NCI-H1092 treated with DMSO at 0.1 percent for 48 hours (cell line): ENCODE measurements at places on chromosomes 11 and 22.

DNA sequence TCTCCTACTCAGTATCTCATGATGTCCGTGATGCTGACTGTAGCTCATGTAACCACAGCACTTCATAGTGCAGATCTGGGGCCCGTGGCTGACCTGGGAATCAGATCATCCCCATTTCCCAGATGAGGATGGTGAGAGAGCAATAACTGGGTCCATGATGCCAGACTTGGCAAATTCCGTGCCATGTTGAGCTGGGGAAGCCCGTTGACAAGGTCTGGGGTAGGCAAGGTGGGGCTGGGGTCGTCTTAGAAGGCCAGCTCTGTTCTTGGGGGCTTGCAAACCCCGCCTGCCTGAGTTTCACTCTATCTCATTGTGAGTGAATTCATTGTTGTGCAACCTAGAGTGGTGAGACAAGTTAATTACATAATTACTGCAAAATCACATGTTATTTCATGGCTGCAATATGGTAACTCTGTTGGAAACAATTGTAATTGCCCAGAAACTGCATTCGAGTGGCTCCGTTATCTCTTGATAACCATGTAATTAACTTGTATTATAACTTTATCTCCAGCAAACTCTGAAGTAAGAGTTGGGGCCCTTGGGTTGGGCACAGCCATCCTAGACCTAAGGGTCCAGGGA lies 41.7 kb downstream of the LMO1 start:
- no peak for DNase-seq

DNA sequence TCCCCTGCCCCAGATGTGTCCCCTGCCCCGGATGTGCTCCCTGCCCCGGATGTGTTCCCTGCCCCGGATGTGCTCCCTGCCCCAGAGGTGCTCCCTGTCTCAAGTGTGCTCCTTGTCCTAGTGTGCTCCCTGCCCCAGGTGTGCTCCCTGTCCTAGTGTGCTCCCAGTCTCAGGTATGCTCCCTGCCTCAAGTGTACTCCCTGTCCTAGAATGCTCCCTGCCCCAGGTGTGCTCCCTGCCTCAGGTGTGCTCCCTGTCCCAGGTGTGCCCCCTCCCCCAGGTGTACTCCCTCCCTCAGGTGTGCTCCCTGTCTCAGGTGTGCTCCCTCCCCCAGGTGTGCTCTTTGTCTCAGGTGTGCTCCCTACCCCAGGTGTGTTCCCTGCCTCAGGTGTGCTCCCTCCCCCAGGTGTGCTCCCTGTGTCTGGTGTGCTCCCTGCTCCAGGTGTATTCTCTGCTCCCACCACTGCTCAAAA lies 48.7 kb upstream of the RASD2 start:
- DNase-seq, result no peak

DNA sequence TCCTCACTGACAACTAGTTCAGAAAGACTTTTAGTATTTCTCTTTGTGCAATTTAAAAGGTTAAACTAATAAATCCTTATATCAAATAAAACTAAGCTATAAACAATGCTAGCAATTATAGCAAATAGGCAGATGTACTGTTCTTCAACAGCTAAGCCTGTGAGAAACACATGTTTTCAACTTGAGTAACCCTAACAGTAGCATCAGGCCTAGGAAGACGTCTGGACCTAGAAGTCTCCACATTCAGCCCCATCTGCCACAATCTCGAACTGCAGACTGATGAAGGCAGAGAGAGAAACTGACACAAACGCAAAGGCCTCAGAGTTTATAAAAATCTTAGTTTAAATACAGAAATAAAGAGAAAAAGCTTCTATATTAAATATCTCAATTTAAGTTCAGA lies 2.5 kb downstream of the ST13 start:
- DNase-seq, result no peak

DNA sequence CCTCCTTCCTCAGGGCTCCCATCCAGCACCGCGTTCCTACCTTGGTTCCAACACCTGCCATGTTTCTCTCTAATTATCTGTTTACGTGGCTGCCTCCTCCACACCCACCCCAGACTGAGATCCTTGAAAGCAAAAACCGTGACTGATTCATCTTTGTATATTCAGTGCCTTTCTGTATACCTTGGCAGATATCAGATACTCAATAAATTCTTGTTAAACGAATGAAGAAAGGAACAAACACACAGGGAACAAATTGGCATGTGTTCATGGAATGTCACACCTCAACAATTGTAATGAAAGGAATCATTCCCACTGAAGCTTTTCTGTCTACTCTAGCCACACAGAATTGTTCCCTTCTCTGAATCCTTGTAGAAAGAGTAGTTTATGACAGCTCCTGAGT lies 20.4 kb upstream of the LRRC55 start:
- peak; percentile 47 for DNase-seq

- DNase-seq, result no peak
Observed at GRCh38 chr11:116991491-116991890, 106.7 kb downstream of the SIK3 start.

- DNase-seq, result no peak
Observed at GRCh38 chr11:128981254-128981653, 38.6 kb upstream of the TP53AIP1 start.

GRCh38 chr22:23759566-23759965 lies 3.2 kb upstream of the C22orf15 start:
- DNase-seq, result no peak

- no peak for DNase-seq
Observed at GRCh38 chr22:37022483-37023337, 3.2 kb downstream of the MPST start.

DNA sequence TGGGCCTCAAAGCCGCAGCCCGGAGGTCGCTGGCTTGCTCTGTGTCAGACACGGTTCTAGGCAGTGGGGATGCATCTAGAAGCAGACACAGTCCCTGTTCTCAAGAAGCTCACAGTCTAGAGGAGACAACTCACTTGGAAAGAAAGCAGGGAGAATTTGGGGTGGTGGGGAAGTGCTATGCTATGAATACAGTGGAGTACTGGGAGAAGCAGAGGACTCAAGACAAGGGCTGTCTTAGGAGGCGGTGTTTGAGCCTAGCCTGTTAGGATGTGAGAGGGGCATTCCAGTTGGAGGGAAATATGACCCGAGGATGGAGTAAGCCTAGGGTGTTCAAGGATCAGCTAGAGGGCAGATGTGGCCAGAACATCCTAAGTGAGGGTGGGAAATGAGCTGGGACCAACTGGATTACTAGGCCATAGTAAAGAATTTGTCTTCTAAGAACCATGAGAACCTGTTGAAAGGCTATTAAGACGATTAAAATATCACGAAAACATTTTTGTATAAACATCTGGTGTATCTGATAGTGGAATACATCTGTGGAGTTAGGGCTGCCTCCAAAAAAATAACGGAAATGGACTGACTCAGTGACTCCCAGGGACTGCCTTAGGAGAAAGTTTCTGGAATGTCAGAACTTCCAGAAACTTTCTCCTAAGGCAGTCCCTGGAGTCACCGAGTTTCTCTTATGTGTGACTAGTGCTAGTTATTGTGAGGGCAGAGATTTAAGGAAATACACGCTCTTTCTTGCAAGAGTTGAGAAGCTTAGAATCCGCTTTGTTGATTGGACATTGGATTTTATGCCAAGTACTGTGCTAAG lies 1.1 kb upstream of the PITPNB start:
- DNase-seq, result peak; percentile 58

DNA sequence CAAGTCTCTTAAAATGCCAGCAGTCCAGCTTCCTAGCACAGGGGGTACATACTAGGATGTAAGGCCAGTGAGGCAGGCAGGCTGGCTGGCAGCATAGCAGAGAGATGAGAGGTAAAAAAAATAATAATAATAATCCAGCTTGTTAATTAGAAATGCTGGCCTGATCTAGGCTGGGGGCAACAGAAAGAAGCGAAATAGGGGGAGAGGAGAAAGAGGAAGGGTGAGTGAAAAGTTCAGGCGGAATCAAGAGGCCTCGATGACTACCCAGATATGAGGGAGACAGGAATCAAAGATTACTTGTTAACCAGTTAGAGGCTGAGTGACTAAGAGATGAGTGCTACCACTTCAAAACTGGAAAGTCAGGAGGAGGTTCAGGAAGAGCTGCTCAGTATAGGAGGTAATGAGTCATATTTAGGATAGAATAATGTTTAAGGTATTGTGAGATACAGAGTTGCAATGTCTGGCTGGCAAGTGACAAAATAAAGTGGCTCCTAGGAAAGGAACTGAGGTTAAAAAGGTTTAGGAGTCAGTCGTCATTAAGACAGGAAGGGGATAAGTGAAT lies 2.8 kb downstream of the ALKBH8 start:
- no peak for DNase-seq

DNA sequence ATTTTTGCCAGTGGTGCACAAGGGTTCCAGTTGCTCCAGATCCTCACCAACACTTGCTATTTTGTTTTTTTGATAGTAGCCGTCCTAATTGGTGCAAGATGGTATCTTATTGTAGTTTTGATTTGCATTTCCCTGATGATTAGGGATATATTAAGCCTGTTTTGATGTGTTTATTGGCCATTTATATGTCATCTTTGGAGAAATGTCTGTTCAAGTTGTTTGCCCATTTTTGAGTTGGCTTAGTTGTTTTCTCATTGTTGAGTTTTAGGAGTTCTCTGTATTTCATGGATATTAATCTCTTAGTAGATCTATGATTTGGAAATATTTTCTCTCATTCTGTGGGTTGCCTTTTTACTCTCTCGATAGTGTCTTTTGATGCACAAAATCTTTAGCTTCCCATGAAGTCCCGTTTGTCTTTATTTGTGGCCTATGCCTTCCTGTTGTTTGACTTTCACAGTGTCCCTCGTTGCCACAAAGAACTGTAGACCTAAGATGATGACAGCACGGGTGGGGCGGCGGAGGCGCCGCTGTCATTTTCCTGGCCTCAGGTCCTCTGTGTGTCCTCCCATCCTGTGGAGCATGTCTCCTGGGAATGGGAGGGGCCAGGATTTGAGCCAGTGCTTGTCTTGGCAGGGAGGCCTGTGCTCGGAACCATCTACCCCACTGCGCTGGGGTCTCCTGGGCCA lies 33.5 kb downstream of the LRP5 start:
- no peak for DNase-seq

GRCh38 chr11:44483919-44484610 lies 81.4 kb upstream of the CD82 start:
- DNase-seq, result peak; percentile 27

DNA sequence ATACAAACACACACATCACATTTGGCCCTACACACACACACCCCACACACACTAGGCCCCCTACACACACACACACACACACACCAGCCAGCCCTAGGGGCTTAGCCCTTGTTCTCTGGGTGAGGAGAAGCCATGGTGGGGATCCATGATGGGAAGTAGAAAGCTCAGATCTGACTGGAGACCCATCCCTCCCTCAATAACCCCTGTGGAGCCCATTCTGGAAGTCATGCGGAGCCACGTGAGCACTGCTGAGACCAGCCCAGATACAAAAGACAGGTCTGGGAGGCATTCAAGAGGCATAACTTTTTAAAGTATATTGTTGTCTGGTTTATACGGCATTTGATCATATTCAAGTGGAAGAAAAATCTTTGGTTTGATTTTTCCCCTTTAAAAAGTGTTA lies 448.5 kb downstream of the SOX6 start:
- no peak for DNase-seq

DNA sequence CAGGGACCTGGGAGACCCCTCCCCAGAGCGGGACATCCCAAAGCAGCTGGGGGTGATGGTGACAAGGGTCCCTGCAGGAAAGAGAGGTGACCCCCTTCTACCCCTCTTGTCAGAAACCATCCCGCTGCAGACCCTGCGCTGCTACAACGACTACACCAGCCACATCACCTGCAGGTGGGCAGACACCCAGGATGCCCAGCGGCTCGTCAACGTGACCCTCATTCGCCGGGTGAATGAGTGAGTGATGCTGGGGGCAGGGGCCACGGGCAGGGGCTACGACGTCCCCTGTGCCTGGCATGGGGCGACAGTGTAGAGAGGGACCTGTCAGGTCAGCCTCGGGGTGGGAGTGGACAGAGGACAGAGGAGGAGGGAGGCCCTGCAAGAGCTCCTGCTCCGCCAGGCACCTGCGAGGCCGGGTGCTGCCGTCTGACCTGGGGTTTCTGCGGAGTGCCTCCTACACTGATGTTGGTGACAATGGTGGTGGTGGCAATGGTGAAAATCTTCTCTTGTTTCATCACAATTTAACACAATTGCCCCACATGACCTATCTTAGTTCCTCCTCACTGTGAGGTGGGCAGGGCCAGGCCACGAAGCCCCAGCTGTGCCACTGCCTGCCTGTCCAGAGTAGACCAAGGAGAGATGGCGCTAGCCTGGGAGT lies 9.8 kb downstream of the CSF2RB start:
- no peak for DNase-seq

GRCh38 chr11:112128483-112129121 lies 35.3 kb downstream of the IL18 start:
- DNase-seq, result peak; percentile 54

GRCh38 chr11:86782742-86783141 lies 17.6 kb upstream of the PRSS23 start:
- DNase-seq, result no peak

- no peak for DNase-seq
Observed at GRCh38 chr11:75040167-75040770, 51.5 kb downstream of the NEU3 start.

DNA sequence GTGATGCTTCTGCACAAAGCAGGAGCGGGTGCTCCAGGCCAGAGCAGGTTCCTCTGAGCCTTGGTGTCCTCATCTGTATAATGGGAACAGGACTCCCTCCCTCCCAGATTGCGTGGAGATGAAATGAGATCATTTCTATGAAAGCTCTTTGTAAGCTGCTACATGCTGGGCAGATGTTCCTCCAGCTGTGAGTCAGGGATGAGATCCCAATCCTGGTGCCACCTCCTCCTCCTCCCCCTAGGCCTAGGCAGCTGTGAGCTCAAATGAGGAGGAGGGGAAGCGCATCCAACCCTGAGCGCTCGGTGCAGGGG lies 7.0 kb upstream of the CABP2 start:
- DNase-seq, result no peak

GRCh38 chr22:48310289-48310688 lies 1517.4 kb downstream of the BRD1 start:
- DNase-seq, result no peak

GRCh38 chr22:49412236-49412635 lies 415.4 kb downstream of the BRD1 start:
- no peak for DNase-seq

GRCh38 chr11:70481625-70482528 lies 83.5 kb downstream of the CTTN start:
- no peak for DNase-seq

GRCh38 chr11:33412241-33412640 lies 155.1 kb downstream of the HIPK3 start:
- DNase-seq, result no peak

GRCh38 chr11:2450321-2451041 lies 5.7 kb downstream of the KCNQ1 start:
- DNase-seq, result no peak

GRCh38 chr11:73269459-73270015 lies 2.6 kb upstream of the P2RY6 start:
- no peak for DNase-seq

GRCh38 chr11:95291946-95292345 lies 60.9 kb upstream of the SESN3 start:
- no peak for DNase-seq

DNA sequence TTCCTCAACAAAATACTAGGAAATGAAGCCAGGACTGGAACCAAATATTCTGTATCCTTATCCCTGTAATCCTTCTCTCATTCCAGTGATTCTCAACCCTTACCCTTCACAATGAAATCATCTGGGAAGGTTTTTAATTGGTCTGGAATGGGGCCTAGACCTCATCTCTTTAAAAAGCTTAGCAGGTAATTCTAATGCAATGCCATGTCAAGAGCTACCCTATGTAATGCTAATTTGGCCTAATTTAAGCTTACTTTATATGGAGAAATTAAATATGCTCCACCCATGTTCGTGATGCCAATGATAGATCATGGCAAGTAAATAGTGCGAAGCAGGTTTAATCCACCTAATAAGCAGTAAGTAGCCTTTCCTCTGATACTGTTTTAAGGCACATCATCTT lies 101.7 kb downstream of the SGSM3 start:
- no peak for DNase-seq
